ENCODE measurements at places on chromosomes 11 and 22.

DNA sequence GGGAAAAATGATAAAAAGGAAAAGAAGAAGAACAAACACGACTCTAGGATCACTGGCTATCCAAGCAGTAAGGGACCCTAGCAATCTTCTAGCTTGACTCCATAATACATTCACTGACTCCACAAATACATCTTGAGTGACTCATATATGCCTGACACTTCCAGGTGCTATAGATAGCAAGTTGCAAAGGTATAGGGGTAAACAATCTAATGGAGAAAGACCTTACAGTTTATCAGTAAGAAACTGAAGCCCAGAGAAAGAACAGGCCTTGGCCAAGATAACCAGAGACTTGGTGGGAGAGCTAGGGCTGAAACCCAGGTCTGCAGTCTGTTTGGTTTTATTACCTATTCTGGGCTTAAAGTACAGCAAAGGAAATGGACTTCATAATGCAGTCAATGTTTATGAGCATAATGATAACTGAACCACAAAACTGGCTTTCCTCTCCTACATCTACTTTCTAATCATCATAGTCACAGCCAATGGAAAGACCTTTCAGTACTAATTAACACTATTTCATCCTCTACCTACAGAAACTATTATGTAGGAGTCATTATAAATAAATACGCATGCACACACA is 19.7 kb upstream of the SLC5A1 start:
- DNase-seq: no peak

DNA sequence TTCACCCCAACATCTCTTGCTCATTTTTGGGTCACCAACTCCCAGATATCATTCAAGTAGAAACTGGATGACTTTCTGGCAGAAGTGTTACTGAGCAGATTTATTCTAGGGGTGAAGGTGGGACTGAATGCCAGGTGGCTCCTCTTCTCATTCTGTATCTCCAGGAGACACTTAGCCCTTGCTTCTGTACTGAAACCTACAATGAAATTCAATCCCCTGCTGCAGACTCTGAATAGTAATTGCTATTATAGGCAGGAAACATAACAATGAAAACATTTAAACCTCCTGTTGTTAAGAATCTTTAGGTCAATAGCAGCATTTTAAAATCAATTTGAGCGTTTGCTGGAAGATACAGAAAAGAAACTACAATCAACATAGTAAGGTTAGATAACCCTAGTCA is 879.4 kb upstream of the TENM4 start:
- DNase-seq: no peak

DNA sequence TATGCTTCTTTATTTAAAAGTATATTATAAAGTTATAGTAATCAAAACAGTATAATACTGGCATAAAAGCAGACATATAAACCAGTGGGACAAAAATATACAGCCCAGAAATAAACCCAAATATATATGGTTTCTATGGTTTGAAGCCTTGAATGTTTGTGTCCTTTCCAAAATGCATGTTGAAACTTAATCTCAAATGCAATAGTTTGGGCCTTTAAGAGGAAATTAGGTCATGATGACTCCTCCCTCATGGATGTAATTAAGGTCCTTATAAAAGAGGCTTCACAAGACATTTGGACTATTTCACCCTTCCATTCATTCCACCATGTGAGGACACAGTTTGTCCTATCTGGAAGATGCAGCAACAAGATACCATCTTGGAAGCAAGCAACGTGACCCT is at the start of gene MS4A6E:
Gene MS4A6E, plus strand, starts transcription at position 301 of the 400 bp plus-strand sequence. CDS start 7,641 bp downstream, outside the sequence.
- no peak for DNase-seq

DNA sequence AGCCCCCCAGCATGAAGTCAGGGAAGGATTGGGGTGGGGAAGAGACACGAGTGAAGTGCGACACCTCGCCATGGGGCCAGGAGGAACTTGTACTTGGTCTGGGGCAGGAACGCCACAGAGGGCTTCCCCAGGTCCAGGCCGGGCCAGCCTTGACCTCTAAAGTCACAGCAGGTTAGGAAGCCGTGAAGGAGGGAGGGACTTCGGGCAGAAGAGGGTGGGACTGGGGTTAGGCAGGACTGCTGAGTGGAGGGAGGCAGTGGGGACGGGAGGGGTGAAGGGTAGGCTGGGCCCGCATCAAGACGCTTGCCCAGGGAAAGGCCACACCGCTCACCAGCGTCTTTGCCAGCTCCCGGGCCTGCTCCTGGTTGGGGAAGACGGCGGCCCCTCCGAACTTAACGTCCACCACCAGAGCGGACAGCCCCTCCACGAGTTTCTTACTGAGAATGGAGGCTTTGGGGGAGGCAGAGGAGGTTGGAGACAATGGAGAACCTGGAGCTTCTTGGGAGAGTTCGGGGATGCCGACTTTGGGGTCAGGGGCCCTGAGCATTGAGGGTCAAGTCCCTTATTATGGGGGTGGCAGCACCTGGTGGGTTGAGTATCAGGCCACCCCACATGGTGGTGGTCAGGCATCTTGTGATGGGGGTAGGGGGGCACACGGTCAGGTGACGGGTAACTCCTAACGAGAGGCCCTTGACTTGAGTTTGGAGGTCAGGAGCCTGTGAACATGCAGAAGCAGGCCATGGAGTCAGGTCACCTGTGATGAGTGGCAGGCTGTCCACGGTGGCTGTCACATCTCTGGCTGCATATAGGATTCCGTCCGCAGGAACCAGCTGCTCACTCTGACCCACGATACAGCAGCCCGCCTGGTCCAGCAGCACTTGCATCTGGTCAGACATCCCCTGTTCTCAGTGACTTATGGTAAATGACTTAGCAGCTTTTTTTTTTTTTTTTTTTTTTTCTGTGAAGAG is 1.7 kb upstream of the SCO2 start:
- no peak for DNase-seq

- no peak for DNase-seq
Observed at GRCh38 chr11:33696411-33696810, 4.2 kb downstream of the C11orf91 start.

DNA sequence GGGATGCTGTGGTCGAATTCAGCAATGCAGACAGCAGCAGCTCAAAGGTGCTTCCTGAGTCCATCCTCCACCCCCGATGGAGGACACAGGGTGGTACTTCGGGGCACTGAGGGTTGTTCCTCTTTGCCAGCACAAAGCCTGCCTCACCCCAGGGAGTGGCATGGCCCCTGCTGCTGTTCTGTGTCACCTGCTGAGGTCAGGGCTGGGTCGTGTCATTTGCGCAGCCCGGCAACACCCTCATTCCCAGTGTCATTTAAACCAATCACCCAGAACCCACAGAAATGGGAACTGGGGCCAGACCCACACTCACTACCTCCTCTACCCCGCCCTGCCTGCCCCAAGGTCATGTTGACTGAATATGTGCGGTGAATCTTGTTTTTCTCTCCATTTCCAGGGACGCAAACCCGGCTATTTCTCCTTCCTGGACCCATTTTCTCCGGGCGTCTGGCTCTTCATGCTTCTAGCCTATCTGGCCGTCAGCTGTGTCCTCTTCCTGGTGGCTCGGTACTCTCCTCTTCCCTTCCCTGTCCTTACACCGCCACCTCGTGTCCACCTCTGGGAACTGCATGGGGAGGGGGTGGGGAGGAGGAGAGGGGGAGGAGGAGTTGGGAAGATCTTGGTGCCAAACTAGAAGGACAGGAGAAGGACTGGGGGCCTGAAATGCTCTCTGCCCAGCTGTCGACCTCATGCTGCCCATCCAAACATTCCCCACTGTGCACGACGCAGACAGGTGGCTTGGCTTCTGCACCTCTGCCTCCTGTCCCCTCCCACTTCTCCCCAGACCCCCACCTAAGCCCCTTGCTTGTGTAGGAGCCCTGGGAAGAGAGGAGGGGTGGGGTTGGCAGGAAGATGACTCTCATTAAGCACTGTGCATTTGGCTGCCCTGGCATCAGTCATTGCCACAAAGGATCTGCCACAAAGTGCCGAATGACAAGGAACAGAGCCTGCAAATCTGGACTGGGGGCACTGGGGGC is 71.2 kb upstream of the TBCEL start:
- peak; percentile 67 for DNase-seq
